EH (cell line): ENCODE measurements at places on chromosomes 4 and X.

DNA sequence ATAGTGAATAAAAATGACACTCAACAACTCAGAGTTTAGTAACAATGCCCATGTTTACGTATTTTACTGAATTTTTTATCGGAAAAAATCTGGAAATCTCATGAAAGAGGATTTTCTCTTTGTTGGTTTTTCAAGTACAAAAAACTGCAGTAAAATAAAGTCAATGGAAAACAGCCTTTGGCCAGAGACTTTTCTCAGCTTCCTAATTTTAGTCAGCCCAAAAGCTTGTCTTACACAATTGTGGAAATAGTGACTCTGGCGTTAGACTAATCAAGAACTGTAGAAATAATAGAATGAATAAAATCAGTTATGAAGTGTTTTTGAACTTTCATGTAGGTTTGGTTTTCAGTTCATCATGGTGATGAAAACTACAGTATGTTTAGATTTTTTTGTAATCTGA lies 234.7 kb downstream of the DKK2 start:
- DNase-seq, result no peak

DNA sequence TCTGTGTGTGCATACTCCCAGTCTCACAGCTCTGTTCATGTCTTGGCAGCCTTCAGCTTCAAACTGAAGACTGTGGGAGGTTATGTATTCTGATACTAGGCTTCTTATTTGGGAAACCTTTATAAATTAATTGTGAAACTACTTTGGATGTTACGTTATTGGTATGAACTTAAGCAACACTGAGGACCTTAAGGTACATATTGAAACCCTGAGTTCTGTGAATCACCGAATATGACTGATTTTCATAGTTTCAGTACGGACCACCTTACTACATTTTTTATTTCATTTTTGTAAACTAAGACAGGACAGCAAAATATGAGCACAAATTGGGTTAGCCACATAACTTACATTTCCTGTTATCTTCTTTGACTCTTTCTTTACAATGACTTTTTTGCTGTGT lies 498.4 kb downstream of the PDGFC start:
- no peak for DNase-seq

GRCh38 chr4:1690698-1691097 lies 6.6 kb upstream of the FAM53A start:
- no peak for DNase-seq

GRCh38 chr4:22745234-22745633 lies 52.5 kb downstream of the GBA3 start:
- no peak for DNase-seq

DNA sequence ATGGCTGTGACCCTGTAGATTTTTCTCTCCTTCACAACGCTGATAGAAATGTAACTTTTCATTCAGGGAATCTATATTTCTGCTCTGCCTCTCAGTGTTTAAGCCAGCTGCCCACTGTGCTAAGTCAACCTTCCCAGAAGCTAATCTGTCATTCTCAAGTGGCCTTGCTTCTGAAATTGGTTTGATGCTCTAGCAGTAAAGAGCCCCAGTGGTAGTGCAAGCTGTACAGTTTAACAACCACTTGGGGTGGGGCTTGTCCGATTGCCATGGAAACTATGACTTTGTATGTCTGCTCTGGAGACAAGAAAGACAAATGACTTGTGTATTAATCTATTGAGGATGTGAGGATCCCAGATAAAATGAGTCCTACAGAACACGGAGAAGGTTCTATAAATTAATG lies 620.9 kb upstream of the GALNT7 start:
- no peak for DNase-seq

DNA sequence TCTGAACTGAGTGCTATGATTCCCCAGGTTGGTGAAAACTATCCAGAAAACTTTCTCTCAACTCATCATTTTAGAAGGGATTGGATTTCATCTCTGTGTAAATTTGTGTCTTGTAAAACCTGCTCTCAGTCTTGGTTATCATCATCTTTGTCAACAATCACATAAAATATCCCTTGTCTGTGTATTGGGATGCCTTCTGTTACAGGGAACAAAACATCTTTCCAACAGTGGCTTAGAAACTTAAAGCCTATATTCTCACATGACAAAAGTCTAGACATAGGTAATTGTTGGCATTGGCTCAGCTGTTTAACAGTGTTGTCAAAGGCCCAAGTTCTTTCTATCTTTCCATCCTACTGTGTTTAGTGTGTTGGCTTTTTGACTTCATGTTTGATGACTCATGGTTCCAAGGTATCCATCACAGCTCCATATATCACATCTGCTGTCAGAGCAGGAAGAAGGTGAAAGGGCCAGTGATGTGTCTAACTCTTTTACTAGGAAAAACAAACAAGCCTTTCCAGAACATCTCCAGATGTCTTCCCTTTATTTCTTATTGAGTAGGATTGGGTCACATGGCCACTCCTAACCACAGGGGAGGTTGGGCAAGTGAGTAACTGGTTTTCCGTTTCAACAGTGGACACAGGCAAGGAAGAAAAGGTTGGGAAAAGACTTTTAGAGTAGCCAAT lies 65.0 kb downstream of the PHEX start:
- peak; percentile 60 for DNase-seq

DNA sequence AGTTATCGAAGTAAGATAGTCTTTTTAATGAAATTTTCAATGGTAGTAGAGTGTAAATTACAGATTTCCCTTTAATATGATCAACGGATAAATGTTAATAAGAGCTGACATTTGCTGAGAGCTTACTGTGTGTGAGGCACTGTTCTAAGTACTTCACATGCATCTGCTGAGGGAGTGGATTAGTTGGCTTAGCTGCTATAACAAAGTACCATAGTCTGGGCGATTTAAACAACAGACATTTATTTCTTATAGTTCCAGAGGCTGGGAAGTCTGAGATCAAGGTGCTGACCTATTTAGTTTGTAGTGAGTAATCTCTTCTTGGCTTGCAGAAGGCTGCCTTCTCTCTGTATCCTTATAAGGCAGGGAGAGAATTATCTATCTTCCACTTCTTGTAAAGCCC lies 174.3 kb downstream of the CEP135 start:
- DNase-seq, result no peak

- no peak for DNase-seq
Measured at GRCh38 chrX:73847100-73847499, 284.1 kb downstream of the CHIC1 start.

DNA sequence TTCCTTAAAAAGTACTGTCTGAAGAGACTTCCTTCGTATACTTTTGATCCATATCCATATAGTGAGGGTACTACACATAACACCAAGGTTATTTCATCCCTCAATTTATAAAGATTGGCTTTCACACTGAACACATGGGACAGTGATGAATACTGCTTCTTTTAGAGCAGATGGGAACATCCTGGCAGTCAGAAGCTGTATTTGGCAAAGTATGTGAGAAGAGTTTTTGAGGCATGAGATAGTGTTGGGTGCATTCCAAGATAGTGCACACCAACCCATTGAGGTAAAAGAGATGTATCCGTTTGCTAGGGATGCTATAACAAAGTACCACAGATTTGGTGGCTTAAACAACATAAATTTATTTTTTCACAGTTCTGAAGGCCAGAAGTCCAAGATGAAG lies 141.1 kb downstream of the MOSPD2 start:
- peak; percentile 53 for DNase-seq

- DNase-seq, result no peak
Measured at GRCh38 chr4:40327340-40327739, 7.8 kb upstream of the CHRNA9 start.

GRCh38 chr4:16995451-16995850 lies 97.0 kb upstream of the LDB2 start:
- DNase-seq, result no peak

DNA sequence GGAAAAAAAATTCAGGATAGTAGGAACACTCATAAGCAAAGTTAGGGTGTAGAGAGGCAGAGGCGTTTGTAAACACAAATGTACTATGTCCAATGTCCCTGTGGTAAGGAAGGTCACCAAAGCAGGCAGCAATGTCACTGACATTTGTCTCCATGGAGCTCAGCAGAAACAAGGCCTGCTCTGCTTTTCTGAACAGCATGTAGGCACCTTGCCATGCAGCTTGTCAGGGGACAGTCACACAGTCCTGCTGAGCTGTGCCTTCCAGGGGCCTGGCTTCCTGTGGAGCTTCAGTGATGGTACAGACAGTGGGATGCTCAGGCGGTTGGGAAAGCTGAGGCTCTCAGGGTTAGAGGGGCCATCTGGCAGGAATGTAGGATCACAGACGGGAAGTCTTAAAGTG lies 74.5 kb upstream of the HS3ST1 start:
- DNase-seq, result no peak

DNA sequence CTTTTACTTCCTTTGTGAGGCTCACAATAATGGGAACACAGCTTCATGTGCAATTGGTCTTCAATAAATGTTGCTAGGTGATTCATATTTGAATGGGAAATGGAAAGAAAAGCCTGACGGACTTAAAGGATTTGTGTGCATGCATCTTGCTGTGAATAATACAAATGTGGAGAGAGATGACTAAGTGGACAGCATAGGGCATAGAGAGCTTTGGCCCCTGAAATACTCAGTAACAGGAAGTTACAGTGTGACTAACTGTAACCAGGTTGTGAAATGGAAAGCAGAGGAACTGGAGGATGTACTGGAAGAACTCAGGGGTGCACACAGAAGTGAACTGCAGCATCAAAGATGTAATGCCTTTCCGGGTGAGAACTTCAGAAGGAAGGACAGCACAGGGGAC lies 206.7 kb downstream of the MGST2 start:
- peak; percentile 89 for DNase-seq

DNA sequence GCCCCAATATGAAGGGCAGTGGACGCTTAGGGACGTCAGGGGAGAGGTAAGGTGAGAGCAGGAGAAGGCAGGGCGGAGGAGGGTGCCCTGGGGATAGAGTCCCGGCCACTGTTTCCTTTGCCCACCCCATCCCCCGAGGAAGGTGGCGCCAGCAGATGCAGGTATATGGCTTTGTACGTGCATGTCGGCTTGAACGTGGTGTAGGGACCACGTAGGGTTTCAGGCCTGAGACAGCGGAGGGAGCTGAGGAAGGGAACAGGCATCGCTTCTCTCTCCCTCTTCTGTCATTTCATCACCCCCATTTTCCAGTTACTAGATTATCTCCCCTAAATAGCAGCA lies 97.9 kb downstream of the PHKA2 start:
- no peak for DNase-seq

DNA sequence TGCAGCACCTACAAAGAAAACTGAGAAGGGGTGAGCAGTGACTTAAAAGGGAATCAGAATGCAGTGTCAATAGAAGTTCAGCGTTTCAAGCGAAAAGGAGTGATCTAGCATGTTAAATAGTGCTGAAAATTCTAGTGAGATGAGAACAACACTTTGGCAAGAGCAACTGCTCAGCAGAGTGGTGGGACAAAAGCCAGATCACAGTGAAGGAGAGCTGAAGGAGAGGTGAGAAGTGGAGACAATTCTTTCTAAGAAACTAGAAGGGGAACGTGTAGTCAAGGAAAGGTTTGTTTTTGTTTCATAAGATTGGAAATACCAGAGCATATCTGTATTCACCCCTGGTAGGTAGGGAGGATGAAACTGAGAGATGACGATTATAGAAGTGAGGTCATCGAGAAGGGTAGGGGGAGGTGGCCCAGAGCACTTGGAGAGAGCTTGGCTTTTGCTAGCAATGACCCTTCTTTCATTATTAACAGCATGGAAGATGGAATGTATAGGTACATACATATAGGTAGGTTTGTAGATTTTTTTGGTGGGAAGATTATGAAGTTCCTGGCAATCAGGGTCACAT lies 33.7 kb downstream of the SRPX2 start:
- no peak for DNase-seq

DNA sequence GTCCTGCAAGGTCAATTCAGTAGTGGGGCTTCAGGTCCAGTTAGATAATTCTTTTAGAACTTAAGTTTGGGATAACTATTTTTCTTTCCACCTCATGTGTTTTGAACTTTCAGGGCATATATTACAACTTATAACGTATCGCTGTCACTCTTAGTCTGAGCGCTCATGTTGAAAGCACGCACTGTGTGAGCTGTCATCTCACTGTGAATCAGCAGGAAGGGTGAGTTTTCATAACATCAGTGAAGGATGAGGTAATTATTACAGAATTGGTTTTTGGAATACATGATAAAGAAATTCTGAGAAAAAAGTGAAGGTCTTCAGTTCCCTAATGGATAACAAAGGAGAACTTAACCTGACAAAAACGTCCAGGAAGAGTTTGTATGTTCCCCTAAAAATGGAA lies 45.1 kb upstream of the SLC4A4 start:
- DNase-seq, result peak; percentile 79

DNA sequence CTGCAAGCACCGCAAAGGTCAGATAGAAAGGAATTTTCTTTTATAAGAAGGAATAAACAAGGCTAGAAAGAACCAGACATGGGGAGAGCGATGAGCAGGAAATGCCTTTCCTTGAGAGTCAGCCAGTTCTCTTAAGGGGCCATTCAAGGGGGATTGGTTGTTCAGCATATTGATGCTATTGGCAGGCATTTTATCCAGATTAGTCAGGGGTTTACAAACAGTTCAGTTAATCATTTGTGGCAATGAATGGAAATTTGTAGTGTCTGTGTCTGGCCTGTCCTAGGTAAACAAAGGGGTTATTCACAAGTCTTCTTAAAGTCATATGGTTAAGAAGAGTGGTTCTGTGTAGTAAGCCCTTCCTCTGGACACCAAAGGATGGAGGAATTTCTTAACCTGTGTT lies 184.7 kb upstream of the FRMPD4 start:
- peak; percentile 85 for DNase-seq
